IPS DF 6.9 (cell line): ENCODE measurements at places on chromosomes 2 and 18.

- peak; percentile 35 for DNase-seq
Observed at GRCh38 chr2:55718165-55719008, 24.7 kb upstream of the PNPT1 start.

GRCh38 chr2:207808119-207808518 is 38.4 kb upstream of the FZD5 start:
- no peak for DNase-seq

- DNase-seq, result no peak
Observed at GRCh38 chr2:42047488-42048298, at the start of gene PKDCC. Gene PKDCC, plus strand, starts transcription at chr2:42048021. Its CDS starts 179 bp downstream, at chr2:42048200.

DNA sequence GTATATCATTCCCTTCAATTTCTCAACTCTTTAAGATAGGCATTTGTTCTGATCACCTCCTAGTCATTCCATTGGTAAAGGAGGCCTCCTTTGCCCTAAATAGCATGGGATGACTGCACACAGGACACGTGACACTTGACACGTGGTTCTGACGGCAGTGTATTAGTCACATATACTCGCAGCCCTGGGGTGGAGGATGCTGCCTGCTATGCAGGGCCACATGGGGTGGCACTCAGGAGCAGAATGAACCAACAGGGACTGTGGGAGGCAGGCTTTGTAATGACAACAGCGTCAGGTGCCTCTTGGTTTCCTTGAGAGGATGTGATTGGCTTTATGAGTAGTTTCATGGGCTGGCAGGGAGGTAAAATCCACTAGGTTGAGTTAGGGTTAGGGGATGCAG is 9.3 kb upstream of the KCNS3 start:
- no peak for DNase-seq

DNA sequence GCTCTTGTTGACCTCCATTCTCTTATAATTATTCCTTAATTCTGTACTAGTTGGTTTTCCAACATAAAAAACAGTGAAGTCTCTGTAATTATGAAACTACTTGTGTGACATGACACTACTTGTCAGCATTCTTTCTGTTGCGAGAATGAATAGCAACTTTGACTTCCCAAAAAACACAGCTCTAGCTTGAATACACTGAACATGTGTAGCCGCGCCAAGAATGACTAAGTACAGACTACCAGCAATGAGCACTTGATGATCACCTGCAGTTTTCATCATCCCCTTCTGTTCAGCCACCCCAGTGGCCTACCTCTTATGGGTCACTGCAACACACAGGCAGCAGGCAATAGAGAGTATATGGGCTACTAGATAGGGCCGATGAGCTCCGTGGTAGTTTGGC is 229.3 kb downstream of the TGIF1 start:
- no peak for DNase-seq

- peak; percentile 52 for DNase-seq
Observed at GRCh38 chr18:77899972-77900754, 650.5 kb downstream of the GALR1 start.

- peak; percentile 25 for DNase-seq
Observed at GRCh38 chr2:151071382-151071781, 190.3 kb downstream of the RBM43 start.

DNA sequence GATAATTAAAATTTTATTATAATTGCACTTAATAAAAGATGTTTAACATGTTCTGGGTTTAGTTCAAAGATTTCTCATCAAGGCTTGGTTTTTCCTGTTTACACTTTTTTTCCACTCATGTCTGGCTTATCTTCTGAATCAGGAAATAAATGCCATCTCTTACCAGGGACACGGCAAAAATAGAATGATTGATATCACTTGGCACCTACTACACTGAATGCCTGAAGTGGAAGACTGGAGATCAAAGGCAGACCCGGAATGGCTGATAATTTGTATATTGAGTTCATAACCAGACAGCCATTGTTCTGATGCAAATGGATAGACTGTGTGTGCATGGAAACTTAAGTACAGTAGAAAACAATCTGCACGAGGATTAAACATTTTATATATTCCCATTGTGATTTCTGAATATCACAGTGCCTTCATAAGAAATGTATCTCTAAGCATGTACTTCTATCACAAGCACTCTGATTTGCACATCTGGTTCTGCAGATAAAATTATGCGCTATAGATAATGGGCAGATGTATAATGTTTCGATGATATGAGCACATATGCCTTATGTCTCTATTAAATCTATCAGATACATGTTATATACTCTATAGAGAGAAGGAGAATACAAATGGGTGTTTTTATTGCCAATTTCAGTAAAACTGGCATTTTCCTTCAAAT is 304.8 kb downstream of the RND3 start:
- DNase-seq, result no peak

DNA sequence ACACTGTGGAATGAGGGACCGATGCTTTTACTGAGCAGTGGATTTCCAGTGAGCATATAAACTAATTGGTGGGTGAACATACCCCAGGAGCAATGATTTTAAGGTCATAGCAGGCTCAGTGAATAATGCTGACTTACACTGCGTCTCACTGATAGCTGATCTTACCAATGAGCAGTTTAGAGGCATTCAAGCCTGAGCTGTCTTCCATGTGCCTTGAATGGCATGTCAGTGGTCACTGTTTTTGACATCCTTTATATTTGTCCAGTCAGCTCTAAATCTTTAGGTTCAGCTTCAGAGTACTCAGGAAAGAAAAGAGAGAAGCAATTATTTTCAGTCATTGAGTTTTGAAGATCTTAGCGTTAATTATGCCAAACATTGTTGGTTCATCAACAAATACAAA is 88.3 kb downstream of the CAMKMT start:
- DNase-seq, result no peak

GRCh38 chr2:70553334-70553583 is 367 bp downstream of the TGFA start:
- DNase-seq, result no peak

DNA sequence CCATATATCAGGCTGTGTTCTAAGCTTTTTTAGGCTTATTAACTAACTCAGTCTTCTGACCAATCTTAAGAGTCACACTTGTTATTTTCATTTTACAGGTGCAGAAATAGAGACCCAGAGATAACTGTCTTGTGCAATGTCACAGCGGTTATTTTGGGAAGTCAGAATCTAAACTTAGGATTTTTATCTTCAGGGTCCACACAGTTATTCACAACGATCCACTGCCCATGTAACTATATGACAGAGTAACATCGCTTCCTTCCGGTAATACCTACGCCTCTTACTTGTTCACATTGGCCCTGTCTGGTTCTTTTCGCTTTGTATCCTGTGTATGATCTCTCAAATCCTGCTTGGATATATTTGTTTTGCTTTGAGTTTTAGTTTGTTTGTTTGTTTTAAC is 631.7 kb downstream of the LRP1B start:
- DNase-seq, result no peak

DNA sequence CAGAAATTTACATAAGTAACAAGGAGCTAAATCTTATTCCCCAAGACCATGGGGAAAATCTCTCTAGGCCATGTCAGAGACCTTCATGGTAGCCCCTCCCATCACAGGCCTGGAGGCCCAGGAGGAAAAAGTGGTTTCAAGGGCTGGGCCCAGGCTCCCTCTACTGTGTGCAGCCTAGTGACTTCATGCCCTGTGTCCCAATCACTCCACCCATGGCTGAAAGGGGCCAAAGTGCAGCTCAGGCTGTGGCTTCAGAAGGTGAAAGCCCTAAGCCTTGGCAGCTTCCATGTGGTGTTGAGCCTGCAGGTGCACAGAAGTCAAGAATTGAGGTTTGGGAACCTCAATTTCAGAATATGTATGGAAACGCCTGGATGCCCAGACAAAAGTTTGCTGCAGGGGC is 1612.7 kb upstream of the SLC39A10 start:
- no peak for DNase-seq

GRCh38 chr2:120820953-120821279 is 85.2 kb downstream of the GLI2 start:
- DNase-seq, result no peak

GRCh38 chr2:126907671-126908070 is 9.0 kb downstream of the TEX51 start:
- DNase-seq, result no peak

GRCh38 chr2:231228223-231228622 is 29.8 kb downstream of the ARMC9 start:
- no peak for DNase-seq

GRCh38 chr2:43810452-43810851 is 28.2 kb downstream of the ABCG5 start:
- no peak for DNase-seq

DNA sequence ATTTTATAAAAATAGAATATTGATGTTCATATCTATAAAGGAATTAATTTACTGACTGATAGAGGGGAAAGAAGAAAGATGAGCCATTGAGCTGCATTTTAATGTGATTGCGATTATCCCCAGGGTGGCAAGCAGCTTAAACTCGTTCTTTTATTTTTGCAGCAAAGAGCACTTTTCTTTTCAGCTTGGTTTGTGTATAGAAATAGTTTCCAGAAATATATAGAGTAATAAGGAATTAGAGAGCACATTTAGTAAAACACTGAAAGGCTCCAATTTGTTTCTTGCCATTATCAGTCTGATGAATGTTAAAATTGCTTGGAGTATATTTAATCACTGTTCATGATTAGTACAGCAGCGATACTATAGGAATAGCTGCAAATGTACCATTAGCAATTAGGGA is 119.5 kb downstream of the MYO3B start:
- no peak for DNase-seq

- DNase-seq, result no peak
Observed at GRCh38 chr2:241519669-241520068, 11.3 kb upstream of the STK25 start.

DNA sequence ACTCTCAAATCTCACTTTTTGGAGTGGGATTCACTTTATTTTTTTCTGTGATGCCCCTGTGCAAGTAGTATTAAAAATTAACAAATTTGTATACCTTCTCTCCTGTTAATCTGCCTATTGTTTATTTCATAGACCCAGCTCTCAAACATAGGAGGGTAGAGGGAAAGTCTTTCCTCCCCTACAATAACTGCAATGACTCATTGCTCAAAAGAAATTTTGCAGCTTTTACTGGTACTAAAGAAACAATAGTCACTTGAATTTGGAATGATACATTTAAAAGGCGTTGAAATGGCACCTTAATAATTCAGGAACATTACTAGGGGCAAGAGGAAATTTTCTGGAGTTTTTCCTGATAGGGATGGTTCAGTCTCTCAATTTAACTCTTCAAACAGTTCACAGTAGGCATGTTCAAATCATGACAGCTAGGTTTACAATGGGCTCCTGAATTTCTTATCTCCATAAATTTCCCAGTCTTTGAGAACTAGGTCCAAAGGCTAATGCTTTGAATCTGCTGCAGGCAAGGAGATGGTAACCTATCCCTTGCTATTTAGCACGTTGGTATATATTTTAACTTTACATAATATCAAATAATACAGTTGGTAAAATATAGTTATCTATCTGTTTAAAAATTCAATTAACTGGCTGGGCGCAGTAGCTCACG is 88.8 kb downstream of the CHN1 start:
- DNase-seq, result no peak

DNA sequence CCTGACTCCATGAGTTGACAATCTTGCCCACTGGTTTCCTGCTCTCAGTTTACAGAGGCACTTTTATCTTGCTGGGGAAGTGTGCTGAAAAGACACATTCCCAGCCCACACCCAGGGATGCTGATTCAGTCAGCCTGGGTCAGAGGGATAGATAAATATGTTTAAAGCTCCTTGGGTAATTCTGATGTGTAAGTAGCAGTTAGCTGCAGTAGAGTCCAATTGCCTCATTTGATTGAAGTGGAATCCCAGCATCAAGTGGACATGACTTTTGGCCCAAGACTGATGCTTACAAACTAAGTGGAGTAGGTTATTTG is 29.4 kb downstream of the PSD4 start:
- no peak for DNase-seq

DNA sequence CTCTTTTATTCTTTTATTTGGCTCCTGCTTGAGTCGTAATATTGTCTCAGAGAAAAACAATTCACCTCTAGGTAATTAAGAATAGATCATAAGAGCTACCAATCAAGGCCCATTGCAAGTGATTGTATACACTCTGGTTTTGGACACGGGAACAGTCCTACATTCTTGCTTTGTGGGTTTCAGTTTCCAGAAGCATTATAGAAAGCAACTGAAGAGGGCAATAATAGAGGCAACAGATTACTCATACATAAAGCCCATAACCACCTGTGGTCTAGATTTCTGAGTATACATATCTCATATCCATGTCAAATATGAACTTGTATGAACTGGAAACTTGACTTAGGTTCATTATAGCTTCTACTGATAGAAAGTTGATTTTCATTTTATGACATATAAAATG is 65.4 kb downstream of the DIS3L2 start:
- no peak for DNase-seq

- no peak for DNase-seq
Observed at GRCh38 chr2:68726100-68726499, 8.5 kb upstream of the ARHGAP25 start.

DNA sequence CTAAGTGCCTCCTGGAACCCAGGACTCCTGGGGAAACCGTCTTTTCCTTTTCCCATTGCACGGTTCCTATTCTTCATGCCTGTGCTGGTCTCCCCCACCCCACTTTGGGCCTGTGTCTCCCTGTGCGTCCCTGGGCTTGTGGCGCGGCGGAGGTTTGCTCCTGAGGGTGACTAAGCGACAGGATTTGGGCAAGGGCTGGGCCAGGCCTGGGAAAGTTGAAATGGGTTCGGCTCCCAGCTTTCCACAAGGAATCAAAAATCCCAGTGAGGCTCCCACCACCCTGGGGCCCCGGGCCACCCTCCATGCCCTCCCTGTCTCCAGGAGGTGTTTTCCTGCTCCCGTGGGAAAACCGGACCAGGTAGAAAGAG is 197.6 kb downstream of the NDUFA10 start:
- no peak for DNase-seq

DNA sequence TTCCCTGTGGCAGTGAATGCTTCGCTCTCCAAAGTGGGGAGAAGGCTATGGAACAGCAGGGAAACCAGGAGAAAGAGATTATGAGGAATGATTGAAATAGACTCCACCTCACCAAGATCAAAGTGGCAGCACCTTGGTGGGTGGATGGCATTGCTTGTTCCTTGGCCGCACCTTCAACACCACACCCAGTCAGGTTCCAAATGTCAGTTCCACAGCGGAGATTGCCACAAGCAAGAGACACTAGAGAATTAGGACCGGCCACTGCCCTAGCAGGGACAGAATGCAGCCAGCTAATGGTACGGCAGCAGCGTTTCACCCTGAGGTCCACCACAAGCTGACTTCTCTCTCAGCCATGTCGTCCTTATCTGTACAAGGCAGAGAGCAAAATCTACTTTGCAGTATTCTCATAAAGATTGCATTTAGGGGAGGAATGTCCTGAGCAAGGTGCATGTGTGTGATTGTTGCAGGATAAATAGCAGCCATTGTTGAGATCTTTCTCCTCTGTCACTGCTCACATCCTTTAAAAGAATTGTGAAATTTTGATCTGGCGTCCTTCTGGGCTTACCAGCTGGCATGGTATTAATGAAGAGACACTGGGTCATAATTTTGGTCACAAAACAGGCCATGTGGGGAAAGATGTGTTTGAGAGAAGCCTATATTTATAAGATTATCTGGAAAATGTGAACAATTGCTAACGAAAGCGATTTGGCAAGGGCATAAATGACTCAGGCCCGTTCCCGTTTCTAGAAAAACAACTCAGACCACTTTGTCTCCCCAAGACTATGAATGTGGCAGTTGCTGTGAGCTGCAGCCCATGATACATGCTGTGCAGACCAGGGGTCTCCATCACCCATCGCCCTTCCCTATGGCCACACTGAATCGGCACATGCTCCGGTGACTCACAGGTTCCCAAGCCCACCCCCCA is 228.6 kb upstream of the ID2 start:
- DNase-seq, result no peak
